ENCODE measurements at places on chromosomes 3 and 15. TPM values are rescaled to one million over a fixed set of nuclear protein-coding genes. Genes with fewer than 3 reads are reported as not detected.

DNA sequence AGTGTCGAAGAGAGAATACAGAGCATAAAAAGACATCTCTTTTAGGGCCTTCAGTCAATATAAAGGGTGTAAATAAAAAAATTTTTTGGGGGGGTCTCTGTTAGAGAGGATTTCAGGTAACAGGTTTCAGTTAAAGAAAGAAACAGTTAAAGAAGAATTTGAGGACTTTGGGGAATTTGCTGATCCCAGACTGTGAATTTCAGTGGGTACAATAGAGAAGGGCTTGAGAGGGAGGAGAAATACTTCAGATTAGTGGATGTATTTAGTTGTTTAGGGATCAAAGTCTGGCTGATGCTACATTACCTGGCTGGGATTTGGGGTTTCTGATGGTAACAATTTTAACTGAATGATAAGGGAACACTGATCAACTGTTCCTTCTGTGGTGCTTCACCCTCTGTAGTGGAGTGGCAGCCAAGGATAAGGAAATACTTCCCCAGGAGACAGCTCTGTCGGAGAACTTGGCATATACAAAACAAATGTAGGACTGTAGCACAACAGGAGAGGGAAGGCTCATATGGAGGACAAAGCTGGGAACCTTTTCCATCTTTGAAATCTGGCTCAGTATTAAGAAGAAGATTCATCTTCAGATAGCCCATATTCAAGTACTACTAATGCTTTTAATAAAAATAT is 79.2 kb downstream of the MEF2A start:
- no peak overlapping the region for H3K4me3 ChIP-seq
- DNase-seq, result no peak
- 0 out of 2 replicates have a peak, but pooled peaks cover 1% of the 10 kb centered on the region for H3K27me3 ChIP-seq
- no peak overlapping the region for H3K27ac ChIP-seq

DNA sequence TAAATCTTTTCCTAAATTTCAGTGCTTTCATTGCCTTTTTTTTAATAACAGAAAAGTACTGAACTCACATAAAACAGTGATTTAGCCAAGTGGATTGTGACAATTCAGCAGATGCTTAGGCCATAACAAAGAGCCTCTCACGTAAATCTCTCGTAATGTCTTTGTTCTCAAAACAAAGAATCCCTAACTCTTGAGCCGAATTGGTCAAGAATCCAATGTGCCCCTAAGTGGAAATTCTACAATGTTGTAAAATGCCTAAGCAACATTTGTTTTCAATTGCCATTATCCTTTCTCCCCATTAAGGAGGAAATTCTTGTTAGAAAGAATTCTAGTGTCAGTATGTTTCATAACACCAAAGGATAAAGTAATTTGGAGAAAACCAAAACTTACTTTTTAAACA is 235.7 kb upstream of the THBS1 start:
- peak overlapping the region; percentile 64 for H3K27ac ChIP-seq
- H3K36me3 ChIP-seq, result peaks cover 24% of the 10 kb centered on the region

DNA sequence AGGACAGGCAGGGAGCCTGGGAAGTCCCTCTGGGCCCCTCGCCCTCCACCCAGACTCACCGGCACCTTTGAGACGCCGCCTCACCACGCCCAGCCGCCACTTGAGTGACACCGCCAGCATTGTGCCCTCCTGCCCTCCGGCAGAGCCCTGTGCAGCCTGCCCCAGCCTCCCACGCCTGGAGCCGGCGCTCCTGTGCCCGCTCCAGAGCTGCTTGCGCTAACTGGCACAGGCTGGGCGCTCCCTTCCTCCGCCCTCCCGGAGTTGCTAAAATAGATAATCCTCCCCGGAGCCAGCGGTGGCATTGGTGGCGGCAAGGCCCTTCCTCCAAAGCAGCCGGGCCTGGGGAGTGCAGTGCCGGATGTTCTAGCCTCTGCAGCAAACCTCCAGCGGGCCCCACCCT is 15.7 kb upstream of the GRIP2 start:
- H3K4me3 ChIP-seq, result no peak overlapping the region
- H3K27me3 ChIP-seq, result peaks cover 56% of the 10 kb centered on the region
- peaks cover 11% of the 10 kb centered on the region for H3K4me1 ChIP-seq
- no peak overlapping the region for H3K27ac ChIP-seq

GRCh38 chr3:143419611-143420010 is 300.0 kb downstream of the CHST2 start:
- H3K4me3 ChIP-seq, result no peak overlapping the region
- H3K27ac ChIP-seq, result no peak overlapping the region

DNA sequence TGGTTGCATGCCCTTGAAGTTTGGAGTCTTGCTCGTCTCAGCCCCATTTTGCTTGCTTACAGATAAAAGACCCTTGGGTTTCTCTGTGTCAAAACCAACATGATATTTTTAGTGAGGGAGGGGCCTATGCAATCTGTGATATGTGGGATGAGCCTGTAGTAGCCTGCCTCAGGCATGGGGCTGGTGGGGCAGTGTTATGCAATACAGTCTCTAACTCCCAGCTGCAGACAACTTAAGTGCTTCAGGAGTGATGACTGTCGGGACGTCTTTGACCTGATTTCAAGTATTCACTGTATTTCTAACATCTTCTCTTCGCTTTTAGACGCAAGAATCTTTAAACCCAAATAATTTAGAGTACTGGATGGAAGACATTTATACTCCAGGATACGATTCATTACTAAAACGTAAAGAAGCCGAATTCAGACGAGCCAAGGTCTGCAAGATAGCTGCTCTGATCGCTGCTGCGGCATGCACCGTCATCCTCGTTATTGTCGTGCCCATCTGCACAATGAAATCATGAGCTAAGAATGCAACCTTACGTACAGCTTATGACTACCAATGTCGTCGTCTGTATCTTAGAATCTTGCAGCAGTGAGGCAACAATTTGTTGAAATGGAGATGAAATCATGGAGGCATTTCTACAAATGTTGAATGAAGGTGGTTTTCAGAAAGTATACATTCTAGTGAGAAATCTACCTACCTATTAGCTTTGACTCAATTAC is 35.9 kb downstream of the MINAR1 start:
- DNase-seq, result no peak
- H3K27ac ChIP-seq, result no peak overlapping the region
- no peaks in the 10 kb centered on the region for H3K4me1 ChIP-seq
- no peaks in the 10 kb centered on the region for H3K27me3 ChIP-seq
- H3K36me3 ChIP-seq, result no peaks in the 10 kb centered on the region

- no peak overlapping the region for H3K4me3 ChIP-seq
- no peak for DNase-seq
- H3K36me3 ChIP-seq, result no peaks in the 10 kb centered on the region
- H3K27me3 ChIP-seq, result no peaks in the 10 kb centered on the region
Observed at GRCh38 chr3:141243271-141243707, 11.7 kb downstream of the PXYLP1 start.

GRCh38 chr15:89333959-89334509 is 590 bp downstream of the POLG start:
- H3K4me1 ChIP-seq, result peaks cover 50% of the 10 kb centered on the region
- peak overlapping the region; percentile 64 for H3K27ac ChIP-seq
- peaks cover 10% of the 10 kb centered on the region for H3K27me3 ChIP-seq
- H3K4me3 ChIP-seq, result peak overlapping the region; percentile 89
- peaks cover 36% of the 10 kb centered on the region for H3K36me3 ChIP-seq

- H3K4me3 ChIP-seq, result no peak overlapping the region
- no peaks in the 10 kb centered on the region for H3K27me3 ChIP-seq
- H3K27ac ChIP-seq, result no peak overlapping the region
- H3K4me1 ChIP-seq, result peaks cover 44% of the 10 kb centered on the region
- DNase-seq, result no peak
Observed at GRCh38 chr3:107416138-107416537, 38.9 kb downstream of the CCDC54 start.

DNA sequence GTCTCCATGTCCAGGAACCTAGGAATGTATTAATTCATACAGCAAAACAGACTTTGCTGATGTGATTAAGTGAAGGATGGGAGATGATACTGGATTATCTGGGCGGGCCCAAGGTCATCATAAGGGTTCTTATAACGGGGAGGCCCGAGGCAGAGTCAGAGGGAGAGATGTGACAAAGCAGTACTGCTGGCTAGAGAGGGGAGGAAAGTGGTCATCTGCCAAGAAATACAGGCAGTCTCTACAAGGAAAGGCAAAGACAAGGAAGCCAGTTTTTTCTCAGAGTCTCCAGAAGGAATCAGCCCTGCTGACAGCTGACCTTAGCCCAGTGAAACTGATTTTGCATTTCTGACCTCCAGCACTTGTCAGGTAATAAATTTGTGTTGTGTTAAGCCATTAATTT is 66.2 kb upstream of the CORO2B start:
- peaks cover 8% of the 10 kb centered on the region for H3K36me3 ChIP-seq
- DNase-seq, result no peak
- peaks cover 25% of the 10 kb centered on the region for H3K4me1 ChIP-seq
- peaks cover 17% of the 10 kb centered on the region for H3K27me3 ChIP-seq

- H3K27ac ChIP-seq, result peak overlapping the region; percentile 91
- H3K4me3 ChIP-seq, result peak overlapping the region; percentile 85
- no peaks in the 10 kb centered on the region for H3K27me3 ChIP-seq
Observed at GRCh38 chr3:15964605-15965442, 167.0 kb upstream of the ANKRD28 start.

- no peak for DNase-seq
- no peaks in the 10 kb centered on the region for H3K36me3 ChIP-seq
- no peak overlapping the region for H3K4me3 ChIP-seq
- H3K27ac ChIP-seq, result no peak overlapping the region
- no peaks in the 10 kb centered on the region for H3K27me3 ChIP-seq
Observed at GRCh38 chr15:27973886-27974285, 125.2 kb downstream of the OCA2 start.

- H3K4me3 ChIP-seq, result no peak overlapping the region
- DNase-seq, result no peak
- no peaks in the 10 kb centered on the region for H3K4me1 ChIP-seq
- H3K36me3 ChIP-seq, result no peaks in the 10 kb centered on the region
- H3K27me3 ChIP-seq, result no peaks in the 10 kb centered on the region
Observed at GRCh38 chr3:95424279-95424678, 1361.4 kb downstream of the NSUN3 start.

DNA sequence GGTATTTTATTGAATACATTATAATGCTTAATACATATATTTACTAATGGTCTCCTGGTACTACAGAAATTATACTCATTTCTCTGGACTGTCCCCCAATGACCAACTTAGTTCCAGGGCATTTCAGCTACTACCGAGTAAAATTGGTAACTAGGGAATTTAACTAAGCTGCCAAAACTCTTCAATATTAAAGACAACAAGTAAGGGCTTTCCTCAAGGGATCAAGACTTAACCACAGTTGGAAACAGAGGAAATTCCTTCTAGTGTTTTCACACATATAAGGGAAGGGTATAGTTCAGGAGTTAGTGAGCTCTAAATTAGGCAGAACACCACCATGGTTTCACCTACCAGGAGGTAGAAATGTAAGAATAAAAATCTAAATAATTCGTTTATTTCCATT is 357.4 kb downstream of the TBL1XR1 start:
- H3K4me3 ChIP-seq, result no peak overlapping the region
- H3K27ac ChIP-seq, result no peak overlapping the region
- H3K36me3 ChIP-seq, result no peaks in the 10 kb centered on the region
- H3K4me1 ChIP-seq, result no peaks in the 10 kb centered on the region
- peaks cover 5% of the 10 kb centered on the region for H3K27me3 ChIP-seq
- DNase-seq, result no peak

DNA sequence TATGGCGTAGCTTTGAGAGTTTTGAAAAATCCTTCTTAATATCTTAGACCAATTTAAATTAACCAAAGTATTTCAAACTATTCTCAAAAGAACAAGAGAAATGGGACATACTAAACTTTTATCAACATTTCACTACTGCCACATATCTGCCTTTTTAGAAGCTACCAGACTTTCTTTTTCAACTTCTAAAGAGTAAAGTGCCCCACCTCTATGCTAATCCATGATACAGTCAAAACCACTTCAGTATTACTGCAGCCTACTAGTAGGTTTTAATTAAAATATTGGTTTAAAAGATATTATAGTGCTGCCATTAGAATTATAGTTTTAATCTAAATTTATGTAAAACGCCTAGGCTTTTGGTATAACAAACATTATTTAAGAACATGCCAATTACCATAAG is 15.1 kb downstream of the HERC1 start:
- no peaks in the 10 kb centered on the region for H3K36me3 ChIP-seq
- no peak overlapping the region for H3K4me3 ChIP-seq
- H3K4me1 ChIP-seq, result peaks cover 10% of the 10 kb centered on the region
- no peaks in the 10 kb centered on the region for H3K27me3 ChIP-seq
- no peak for DNase-seq
- H3K27ac ChIP-seq, result no peak overlapping the region

DNA sequence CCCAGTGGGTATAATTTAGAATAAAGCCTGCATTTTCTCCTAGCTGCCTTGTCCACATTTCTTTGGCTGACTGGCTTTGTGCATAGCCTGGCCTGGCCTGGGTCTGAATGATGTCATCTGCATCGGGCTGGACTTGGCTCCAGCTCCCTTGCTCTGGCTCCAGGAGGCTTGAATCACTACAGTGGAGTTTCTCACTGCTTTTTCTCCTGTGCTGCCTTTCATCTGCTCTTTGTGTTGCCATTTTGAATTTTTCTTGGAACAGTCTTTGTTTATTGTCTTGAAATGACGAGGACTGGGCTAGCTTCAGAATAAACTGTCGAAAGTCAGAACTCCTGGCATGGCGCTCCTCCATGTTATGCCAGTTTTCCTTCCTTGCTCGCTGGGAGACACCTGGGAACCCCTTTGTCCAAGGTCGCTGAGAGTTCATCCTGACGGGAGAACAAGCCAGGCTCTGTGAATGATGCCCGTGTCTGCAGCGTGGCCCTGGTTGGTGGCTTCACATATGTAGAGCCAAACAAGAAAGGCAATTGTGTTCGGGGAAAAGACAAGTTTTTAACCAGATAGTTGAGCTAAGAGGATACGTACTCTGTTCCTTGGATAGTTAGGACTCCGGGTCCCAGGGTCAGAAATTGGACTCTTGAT is 258.9 kb downstream of the PDZRN3 start:
- peak; percentile 51 for DNase-seq
- no peaks in the 10 kb centered on the region for H3K36me3 ChIP-seq
- no peak overlapping the region for H3K4me3 ChIP-seq
- no peaks in the 10 kb centered on the region for H3K4me1 ChIP-seq
- no peak overlapping the region for H3K27ac ChIP-seq
- H3K27me3 ChIP-seq, result no peaks in the 10 kb centered on the region

LRRN1 gene
- total RNA-seq, result not detected

CTDSPL gene
- total RNA-seq, result 39.9 TPM

TEX9 gene
- total RNA-seq, result 0.77 TPM

PPP1R14D gene
- total RNA-seq, result not detected

SLC6A1 gene
- total RNA-seq, result not detected

RFTN1 gene
- total RNA-seq, result 60.6 TPM

EIF4G1 gene
- 605 TPM for total RNA-seq

PLS1 gene
- total RNA-seq, result 1.2 TPM

All from HFFc6 (cell line).